ENCODE measurements at places on chromosomes 3 and 15.

- no peak for DNase-seq
Measured at GRCh38 chr3:123783050-123783689, 101.0 kb downstream of the MYLK start.

DNA sequence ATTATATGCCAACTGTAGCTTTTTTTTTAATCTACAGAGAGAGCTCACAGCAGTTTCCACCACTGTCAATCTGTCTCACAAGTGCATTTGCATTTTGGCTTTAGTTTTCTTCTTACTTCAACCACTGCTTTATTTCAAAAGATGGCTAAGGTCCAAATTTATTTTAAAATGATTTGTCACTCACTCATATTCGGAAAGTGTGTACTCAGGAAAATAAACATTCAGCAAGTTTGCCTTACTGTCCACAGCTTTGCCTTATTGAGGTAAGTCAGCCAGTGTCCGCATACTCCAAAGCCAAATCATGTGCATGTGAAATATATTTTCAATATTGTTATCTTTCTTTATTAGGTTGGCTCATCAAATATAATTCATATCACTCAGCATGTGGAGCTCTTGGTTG, 240.7 kb upstream of the ARHGEF26 start:
- no peak for DNase-seq

DNA sequence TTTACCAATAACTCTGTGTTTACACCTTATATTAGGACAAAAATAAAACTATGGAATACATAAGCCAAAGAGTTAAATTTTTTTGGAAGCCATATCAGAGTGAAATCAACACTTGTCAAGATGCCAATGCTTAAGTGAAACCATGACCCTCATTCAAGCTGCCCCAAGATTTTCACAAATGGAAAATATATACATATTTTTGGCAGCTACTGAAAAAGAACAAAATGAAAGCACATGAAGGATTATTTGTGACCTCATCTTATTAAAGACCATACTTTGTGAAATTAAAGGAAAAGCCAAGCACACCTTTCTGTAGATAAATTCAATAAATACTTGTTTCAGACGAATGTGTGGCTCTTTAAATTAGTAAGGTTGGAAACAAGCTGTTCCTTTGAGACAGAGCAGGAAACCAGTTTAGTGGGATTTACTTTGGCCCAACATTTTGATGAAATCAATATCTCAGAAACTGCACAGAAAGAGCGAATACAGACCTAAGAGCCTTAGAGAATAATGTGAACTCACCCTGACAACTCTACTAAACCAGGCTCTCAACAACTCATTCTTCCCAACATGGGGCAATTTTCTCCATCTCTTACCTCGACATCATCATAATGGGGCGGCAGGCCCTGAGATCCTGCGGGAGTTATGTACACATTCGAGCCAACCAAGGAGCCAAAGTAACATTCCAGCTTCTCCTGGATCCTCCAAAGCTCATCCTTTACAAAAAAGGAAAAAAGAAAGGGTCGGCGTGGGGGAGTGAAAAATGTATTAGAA, 11.1 kb downstream of the RIOX2 start:
- no peak for DNase-seq

- no peak for DNase-seq
Measured at GRCh38 chr15:47186075-47186474, 531.2 kb upstream of the SEMA6D start.

DNA sequence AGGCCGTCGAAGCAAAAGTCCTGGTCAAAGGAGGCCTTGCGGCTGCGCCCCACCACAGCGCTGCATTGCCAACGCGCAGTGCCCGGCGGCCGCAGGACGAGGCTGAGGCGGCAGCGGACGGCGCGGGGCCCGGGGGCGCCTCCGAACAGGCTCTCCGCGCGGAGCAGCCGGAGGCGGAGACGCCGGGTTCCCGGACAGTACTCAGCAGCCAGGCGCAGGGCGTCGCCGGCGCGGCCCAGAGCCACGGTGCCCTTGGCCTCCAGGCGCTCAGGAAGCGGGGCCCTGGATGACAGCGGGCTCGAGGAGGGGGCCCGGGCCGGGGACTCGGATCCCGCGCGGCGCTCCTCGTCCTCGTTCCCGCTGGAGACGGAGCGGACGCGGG, 1.1 kb downstream of the C2CD4B start:
- no peak for DNase-seq

GRCh38 chr3:110697961-110698360, 373.7 kb upstream of the NECTIN3 start:
- no peak for DNase-seq

- no peak for DNase-seq
Measured at GRCh38 chr15:78855746-78856145, 16.9 kb upstream of the MORF4L1 start.

DNA sequence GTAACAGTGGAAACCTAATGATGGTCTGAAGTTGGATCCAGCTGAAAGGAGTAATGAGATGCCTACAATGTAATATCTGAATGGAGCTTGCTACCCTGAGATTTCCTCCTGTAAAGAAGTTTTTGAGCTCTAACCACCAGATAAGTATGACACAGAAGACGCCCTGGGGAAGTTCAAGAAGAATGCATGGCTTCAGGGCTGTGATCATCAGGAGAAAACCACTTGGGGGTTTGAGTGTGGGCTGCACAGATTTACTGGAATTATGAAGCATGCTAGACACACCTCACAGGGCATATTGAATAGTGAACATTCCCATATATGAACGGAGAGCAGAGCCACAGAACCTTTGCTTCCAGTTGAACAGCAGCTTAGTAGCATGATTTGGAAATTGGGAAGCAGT, 10.6 kb upstream of the CCDC80 start:
- no peak for DNase-seq

DNA sequence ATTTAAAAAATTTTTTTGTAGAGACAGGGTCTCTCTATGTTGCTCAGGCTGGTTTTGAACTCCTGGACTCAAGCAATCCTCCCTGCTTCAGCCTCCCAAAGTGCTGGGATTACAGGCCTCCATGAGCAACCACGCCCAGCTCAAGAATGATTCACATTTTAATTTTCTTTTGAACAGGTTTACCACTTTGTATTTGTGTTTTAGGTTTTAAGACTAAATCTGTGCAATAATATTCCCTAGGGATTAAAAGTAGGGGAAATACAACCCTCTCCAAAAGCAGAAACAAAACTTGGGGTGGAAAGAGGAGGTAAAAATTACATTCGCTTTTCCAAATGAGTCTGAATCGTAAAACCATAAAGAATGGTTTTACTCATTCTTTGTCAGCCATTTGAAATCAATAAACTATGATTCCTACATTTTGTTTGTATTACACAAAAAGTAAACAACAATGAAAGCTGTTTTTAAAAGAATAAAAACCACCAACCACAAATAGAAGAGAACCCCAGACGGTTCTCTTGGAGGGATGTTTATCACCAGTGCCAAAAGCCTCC, 37.8 kb downstream of the SLC24A1 start:
- DNase-seq, result no peak

GRCh38 chr3:62833538-62833937, 41.7 kb downstream of the CADPS start:
- no peak for DNase-seq

- no peak for DNase-seq
Measured at GRCh38 chr3:30713885-30714503, 107.6 kb downstream of the TGFBR2 start.

DNA sequence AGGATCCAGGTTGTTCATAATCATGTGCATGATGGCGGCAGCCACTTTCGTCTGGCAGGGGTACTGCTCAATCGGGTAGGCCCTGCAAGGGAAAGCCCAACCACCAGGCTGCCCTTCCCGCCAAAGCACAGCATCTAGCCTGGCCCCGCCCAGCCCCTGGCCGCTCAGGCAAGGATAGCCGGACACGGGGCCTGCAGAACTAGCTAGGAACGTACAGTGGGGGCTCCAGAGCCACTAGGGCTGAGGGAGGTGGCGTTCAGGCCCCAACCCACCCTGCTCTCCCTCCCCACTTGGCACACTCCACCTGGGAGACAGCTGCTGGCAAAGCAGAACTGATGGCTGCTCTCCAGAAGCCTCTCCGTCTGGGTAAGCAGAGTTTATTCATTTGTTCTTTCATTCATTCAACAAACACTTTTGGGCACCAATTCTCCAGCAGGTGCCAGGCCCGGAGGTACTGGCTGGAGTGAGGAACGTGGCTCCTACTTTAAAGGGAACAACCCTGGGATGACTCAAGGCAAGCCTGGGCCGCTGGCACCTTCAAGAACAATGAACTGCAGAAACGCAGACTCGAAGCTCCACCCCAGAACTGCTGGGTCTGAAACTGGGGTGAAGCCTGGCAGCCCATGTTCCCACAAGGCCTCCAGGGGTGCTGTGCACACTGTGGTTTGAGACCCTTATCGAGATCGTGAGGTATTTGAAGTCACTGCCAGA, 7.8 kb downstream of the UROC1 start:
- no peak for DNase-seq

DNA sequence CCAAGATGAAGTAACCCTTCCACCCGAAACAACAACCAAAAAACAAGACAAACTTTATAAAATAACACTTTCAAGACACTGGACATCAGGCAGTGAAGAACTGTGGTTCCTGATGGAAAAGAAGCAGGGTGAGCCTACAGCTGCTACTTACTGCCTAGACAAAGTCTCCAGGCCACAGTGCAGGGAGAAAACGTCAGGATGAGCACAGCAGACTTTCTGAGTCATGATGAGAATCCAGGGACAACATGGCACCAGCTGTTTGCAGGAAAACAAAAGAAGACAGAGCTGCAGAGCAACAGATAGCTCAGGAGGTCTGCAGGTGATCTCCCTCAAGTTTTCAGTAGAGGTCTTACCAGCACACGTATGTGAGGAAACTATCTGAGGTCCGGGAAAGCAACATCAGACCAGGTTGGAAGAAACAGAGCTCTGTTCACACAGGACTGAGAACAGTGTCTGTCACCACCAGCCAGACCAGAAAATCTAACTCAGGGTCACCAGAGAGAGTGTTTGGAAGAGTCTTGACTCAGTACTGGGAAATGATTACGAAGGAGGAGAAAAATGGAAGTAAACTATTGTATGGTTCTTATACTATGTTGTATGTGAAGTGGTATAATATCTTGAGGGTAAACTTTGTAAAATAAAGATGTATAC, 108.9 kb downstream of the ANO10 start:
- DNase-seq, result no peak

GRCh38 chr15:42286445-42287029, 13.3 kb upstream of the TMEM87A start:
- no peak for DNase-seq

- no peak for DNase-seq
Measured at GRCh38 chr3:42663581-42664437, 10.3 kb downstream of the ZBTB47 start.

- DNase-seq, result no peak
Measured at GRCh38 chr15:39299486-39300267, 281.2 kb upstream of the THBS1 start.

GRCh38 chr3:175751089-175751488, 892.0 kb downstream of the NAALADL2 start:
- no peak for DNase-seq

DNA sequence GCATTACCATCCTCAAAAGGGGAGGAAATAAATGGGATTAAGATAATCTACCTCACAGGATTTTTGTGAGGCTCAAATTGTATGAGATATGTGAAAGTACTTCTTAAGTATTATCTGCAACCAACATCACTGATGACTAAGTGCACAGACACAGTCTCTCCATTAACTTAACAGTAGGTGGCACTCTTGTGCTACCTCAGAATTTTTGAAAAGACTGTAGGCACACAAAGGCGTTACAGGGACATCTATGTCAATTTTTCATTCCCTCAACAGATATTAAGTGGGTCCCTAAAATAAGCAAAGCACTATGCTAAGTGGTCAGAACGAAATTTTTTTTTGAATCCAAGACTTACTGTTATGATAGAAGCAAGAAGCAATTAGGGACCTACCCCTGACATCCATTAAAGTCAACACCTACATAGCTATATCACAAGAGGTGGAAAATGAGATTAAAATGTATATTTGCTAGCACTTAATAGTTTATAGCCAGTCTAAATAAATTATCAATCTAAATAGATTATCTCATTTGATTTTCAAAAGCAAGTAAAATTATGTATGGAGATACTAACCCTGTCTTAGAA, 52.9 kb downstream of the RYK start:
- DNase-seq, result no peak

- no peak for DNase-seq
Measured at GRCh38 chr3:175585898-175586297, 726.8 kb downstream of the NAALADL2 start.

DNA sequence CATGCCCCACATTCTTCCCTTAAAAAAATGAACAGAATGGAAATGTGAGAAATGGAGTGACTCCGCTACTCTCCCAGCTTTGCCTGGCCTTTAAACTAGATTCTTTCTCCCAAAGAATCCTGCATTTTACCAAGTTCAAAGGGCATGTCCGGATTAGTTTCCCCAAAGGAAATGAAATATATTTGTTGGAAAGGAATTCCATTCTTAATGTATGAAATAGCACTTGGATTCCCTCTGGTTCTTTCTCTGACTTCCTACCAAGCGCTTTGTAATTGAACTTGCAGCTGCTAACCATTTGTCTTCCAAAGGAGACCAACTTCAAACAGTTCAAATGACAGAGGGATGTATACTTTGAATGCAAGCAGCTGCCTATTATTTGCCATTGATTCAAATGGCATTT, 18.9 kb downstream of the MAP2K1 start:
- no peak for DNase-seq

DNA sequence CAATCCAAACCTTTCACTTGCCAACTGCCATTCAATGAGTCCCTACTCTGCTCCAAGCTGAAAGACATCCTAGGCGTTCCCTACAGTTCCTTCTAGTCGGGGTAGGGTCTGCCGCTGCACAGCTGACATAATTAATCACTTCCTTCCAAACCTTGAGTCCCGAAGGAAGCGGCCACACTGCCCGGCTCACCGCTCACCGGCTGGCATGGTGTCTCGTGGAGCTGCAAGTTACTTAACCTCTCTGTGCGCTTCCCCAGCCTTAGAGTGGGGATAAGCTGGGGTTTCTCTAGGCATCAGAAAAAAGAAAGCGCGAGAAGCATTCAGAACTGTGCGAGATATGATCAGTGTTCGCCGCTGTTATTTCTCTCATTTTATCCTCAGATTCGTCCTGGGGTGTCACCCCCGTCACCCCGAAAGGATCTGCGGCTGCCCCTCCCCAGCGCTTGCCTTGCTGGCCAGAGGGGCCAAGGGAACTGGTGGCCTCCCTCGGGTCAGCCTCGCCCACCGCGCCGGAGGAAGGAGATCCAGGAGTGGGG, 748 bp downstream of the MRPS25 start:
- DNase-seq, result no peak

DNA sequence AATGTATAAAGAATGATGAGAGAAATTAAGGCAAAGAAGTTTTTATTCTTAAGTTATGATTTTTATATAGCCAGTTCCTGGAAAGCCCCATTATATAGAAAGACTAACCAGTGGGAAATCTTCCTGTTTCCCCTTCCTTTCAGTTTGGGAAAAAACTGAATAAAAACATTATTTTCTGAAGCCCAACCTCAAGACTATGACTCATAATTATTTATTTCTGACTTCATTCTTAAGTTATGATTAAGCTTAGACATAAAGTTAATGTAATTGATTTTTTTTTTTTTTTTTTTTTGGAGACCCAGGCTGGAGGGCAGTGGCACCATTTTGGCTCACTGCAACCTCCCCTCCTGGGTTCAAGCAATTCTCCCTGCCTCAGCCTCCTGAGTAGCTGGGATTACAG, 55.8 kb downstream of the TRPC1 start:
- DNase-seq, result no peak

Data from cortex of kidney (tissue), 1 donor.